ENCODE measurements at places on chromosomes 7 and 10. TPM values are rescaled to one million over a fixed set of nuclear protein-coding genes. Genes with fewer than 3 reads are reported as not detected.

FAM131B gene
- polyA plus RNA-seq, result 43.6 TPM

GDF10 gene
- not detected for polyA plus RNA-seq

- H3K27ac ChIP-seq, result no peak overlapping the region
- no peak overlapping the region for H3K4me3 ChIP-seq
- no peak for DNase-seq
Observed at GRCh38 chr10:70007116-70007820, 45.4 kb upstream of the MACROH2A2 start.

DNA sequence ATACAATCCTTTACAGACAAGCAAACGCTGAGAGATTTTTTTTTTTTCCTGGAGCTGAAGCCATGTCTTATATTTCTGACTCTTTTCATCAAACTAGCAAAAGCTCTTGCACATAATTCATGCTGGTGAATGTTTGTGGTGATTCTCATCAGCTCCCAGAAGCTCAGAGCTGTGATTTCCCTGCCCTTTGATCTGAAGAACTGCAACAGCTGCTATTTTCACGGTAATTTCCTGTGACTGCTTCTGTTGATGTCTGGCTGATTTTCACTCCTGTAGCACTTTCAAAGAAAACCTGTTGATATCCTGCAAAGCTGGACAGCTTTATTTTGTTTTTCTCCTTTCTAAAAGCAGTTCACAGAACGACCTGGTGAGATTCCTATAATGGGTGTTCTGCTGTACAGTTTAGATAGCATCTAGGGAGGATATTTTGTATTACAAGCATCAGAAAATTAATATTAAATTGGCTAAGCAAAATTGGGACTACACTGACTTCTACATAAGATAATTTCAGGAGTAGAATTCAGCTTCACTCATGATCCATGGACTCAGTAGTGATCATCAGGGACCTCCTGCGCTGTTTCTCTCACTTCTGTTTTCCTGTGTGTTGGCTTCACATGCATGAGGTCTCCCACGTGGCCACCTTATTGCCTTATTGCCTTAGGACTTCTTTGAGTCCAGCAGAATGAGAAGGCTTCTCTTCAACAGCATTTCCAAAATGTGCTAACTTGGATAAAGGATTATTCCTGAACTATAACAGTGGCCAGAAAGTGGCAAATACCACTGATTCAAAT lies 1111.6 kb upstream of the SORCS1 start:
- H3K4me1 ChIP-seq, result no peaks in the 10 kb centered on the region
- no peak for DNase-seq
- H3K27me3 ChIP-seq, result no peaks in the 10 kb centered on the region
- no peak overlapping the region for H3K4me3 ChIP-seq

- H3K4me1 ChIP-seq, result no peaks in the 10 kb centered on the region
- H3K4me3 ChIP-seq, result no peak overlapping the region
- no peaks in the 10 kb centered on the region for H3K36me3 ChIP-seq
- no peaks in the 10 kb centered on the region for H3K27me3 ChIP-seq
Observed at GRCh38 chr10:131203456-131204357, 107.8 kb downstream of the TCERG1L start.

OR2A5 gene
- polyA plus RNA-seq, result not detected

DNA sequence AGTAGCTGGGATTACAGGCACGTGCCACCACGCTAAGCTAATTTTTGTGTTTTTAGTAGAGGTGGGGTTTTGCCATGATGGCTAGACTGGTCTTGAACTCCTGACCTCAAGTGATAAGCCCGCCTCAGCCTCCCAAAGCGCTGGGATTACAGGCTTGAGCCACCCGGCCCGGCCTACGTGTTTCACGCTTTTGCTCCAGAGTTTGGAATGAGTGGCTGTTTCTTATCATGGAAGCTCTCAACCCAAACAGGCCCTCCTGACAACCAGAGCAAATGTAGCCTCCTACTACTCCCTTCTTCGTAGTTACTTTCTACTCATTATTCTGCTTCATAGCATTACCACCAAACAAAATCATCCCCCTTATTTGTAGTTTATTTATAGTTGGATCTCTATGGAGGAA lies 26.8 kb upstream of the CASD1 start:
- peaks cover 6% of the 10 kb centered on the region for H3K27me3 ChIP-seq
- no peak for DNase-seq
- H3K36me3 ChIP-seq, result no peaks in the 10 kb centered on the region
- H3K4me1 ChIP-seq, result no peaks in the 10 kb centered on the region

DNA sequence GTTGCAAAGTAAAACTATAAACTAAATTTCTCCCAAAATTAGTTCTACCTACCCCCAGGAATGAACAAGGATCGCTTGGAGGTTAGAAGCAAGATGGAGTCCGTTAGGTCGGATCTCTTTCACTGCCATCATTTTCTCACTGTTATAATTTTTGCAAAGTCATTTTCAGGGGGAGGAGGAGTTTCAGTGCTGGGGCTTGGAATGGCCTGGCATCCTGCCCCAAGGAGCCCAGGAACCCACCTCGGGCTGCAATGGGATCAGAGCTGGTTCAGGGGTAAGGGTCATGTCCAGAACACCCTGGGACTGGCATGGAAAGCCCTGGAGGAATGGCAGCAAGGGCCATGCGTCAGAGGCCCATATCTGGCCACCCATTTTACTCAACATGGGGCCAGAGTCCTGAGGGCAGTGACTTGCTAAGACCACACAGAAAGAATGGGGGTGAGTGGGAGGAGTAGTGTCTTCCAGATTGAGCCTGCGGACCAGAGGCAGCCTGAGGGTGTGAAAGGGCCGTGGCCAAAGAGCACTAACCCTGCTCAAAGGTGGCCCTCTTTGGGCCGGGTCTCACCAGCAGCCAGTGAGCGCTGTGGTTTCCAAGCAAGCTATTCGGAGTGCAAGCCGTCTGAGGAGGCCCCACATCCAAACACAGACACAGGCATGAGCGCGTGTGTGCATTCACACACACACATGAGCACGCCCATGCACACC lies 31.8 kb downstream of the GPRIN2 start:
- DNase-seq, result peak; percentile 46
- H3K4me1 ChIP-seq, result peaks cover 22% of the 10 kb centered on the region
- H3K36me3 ChIP-seq, result no peaks in the 10 kb centered on the region
- no peaks in the 10 kb centered on the region for H3K27me3 ChIP-seq

GRCh38 chr10:112421731-112422130 lies 25.0 kb downstream of the ZDHHC6 start:
- DNase-seq, result no peak
- H3K27me3 ChIP-seq, result no peaks in the 10 kb centered on the region
- no peaks in the 10 kb centered on the region for H3K36me3 ChIP-seq
- H3K4me3 ChIP-seq, result no peak overlapping the region
- no peak overlapping the region for H3K27ac ChIP-seq

GRCh38 chr7:80967071-80967916 lies 48.4 kb upstream of the SEMA3C start:
- no peaks in the 10 kb centered on the region for H3K4me1 ChIP-seq
- H3K27me3 ChIP-seq, result no peaks in the 10 kb centered on the region
- no peaks in the 10 kb centered on the region for H3K36me3 ChIP-seq
- DNase-seq, result no peak

- H3K27me3 ChIP-seq, result no peaks in the 10 kb centered on the region
- DNase-seq, result no peak
- no peak overlapping the region for H3K4me3 ChIP-seq
- H3K4me1 ChIP-seq, result no peaks in the 10 kb centered on the region
- no peaks in the 10 kb centered on the region for H3K36me3 ChIP-seq
- no peak overlapping the region for H3K27ac ChIP-seq
Observed at GRCh38 chr7:153682628-153683027, 369.6 kb upstream of the DPP6 start.

GRCh38 chr10:4131407-4132215 lies 346.6 kb upstream of the KLF6 start:
- peak overlapping the region; percentile 24 for H3K4me3 ChIP-seq
- no peaks in the 10 kb centered on the region for H3K36me3 ChIP-seq
- H3K27ac ChIP-seq, result peak overlapping the region; percentile 96

DNA sequence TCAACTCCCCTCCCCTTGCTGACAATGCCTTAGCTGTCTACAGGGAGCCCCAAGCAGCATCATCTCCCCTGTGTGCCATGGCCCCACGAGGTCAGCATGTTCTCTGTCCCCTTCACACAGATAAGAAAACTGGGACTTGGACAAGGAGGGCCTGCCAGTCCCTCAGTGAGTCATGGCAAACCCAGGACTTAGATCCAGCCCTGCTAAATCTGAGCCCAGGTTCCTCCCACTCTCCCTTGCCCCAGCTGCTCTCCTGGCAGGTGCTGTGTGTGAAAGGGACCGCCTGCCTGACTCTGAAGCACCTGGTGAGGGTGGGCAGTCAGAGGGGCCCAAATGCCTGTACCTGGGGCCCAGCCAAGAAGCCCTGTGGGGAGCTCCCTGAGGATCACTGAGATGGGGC lies 7.4 kb downstream of the CRHR2 start:
- no peak overlapping the region for H3K27ac ChIP-seq
- no peak overlapping the region for H3K4me3 ChIP-seq
- H3K27me3 ChIP-seq, result peaks cover 24% of the 10 kb centered on the region

DNA sequence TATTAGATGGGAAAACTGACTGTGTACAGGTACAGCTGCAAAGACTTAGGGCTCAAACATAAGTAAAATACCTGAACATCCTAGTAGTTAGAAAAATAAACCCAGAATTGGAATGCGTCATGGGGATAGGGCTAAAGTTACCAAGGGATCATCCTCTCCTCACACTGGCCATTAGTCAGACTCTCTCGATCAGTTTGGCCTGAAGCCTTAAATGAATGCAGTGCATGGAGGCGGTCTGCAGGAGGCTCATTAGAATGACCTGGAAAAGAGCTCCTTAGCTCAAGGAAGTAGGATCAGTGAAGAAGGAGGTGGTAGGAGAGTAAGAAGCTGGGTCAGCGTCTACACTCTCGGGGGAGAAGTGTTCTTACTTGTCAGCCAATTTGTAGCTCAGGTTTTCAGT lies 35.3 kb downstream of the DENND2A start:
- peaks cover 11% of the 10 kb centered on the region for H3K4me1 ChIP-seq
- H3K4me3 ChIP-seq, result no peak overlapping the region
- DNase-seq, result no peak
- H3K36me3 ChIP-seq, result no peaks in the 10 kb centered on the region
- H3K27ac ChIP-seq, result no peak overlapping the region
- no peaks in the 10 kb centered on the region for H3K27me3 ChIP-seq

GRCh38 chr10:63720676-63721075 lies 199.5 kb downstream of the REEP3 start:
- H3K27me3 ChIP-seq, result no peaks in the 10 kb centered on the region
- no peak overlapping the region for H3K4me3 ChIP-seq
- H3K36me3 ChIP-seq, result no peaks in the 10 kb centered on the region
- peak overlapping the region; percentile 24 for H3K27ac ChIP-seq
- no peak for DNase-seq
- H3K4me1 ChIP-seq, result peaks cover 56% of the 10 kb centered on the region

- no peaks in the 10 kb centered on the region for H3K4me1 ChIP-seq
- DNase-seq, result peak; percentile 39
- no peak overlapping the region for H3K27ac ChIP-seq
- H3K4me3 ChIP-seq, result no peak overlapping the region
Observed at GRCh38 chr10:21675157-21675796, 141.2 kb downstream of the MLLT10 start.

GRCh38 chr10:131003455-131003854 lies 308.1 kb downstream of the TCERG1L start:
- no peaks in the 10 kb centered on the region for H3K36me3 ChIP-seq
- H3K4me3 ChIP-seq, result no peak overlapping the region
- no peaks in the 10 kb centered on the region for H3K4me1 ChIP-seq

DNA sequence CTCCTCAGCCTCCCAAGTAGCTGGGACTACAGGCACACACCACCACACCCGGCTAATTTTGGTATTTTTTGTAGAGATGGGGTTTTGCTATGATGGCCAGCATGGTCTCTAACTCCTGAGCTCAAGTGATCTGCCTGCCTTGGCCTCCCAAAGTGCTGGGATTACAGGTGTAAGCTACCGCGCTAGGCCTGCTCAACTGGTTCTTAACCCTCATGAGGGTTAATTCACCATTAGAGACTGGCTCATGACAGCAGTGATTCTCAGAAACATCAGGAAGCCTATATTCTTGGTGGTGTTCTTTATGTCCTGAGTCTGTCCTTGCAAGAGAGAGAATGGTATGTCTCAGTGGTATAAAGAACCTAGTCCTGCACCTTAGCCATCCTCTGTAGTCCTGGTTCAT lies 10.4 kb upstream of the NT5C2 start:
- no peaks in the 10 kb centered on the region for H3K27me3 ChIP-seq
- no peak overlapping the region for H3K4me3 ChIP-seq
- DNase-seq, result no peak

CDHR1 gene
- polyA plus RNA-seq, result 0.02 TPM

DNA sequence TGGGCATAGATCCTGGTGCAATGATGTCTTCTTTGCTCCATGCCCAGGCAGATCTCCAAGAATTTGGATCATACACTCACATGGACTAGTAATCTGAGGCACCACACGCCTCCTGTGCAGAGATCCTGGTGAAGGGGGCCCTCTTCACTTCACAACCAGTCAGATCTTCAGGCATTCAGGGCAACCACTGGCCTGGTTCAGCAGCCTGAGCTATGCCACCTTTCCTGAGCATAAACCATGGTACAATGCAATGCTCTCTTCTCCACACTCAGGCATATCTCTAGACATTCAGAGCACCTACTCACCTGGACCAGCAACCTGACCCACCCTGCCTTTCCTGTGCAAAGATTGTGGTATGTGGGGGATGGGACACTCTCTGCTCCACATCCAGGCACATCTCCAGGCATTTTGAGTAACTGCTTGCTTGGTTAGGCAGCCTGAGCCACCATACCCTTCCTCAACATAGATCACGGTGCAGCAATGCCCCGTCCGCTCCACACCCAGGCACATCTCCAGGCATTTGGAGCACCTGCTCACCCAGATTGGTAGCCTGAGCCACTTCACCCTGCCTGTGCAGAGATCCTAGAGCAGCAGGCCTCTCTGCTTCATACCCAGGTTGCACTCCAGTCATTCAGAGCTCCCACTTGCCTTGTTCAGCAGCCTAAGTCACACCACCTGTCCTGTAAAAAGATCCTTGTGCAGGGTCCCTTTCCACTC lies 532.2 kb upstream of the STEAP1 start:
- no peaks in the 10 kb centered on the region for H3K4me1 ChIP-seq
- H3K4me3 ChIP-seq, result no peak overlapping the region
- H3K36me3 ChIP-seq, result no peaks in the 10 kb centered on the region
- peaks cover 8% of the 10 kb centered on the region for H3K27me3 ChIP-seq

DNA sequence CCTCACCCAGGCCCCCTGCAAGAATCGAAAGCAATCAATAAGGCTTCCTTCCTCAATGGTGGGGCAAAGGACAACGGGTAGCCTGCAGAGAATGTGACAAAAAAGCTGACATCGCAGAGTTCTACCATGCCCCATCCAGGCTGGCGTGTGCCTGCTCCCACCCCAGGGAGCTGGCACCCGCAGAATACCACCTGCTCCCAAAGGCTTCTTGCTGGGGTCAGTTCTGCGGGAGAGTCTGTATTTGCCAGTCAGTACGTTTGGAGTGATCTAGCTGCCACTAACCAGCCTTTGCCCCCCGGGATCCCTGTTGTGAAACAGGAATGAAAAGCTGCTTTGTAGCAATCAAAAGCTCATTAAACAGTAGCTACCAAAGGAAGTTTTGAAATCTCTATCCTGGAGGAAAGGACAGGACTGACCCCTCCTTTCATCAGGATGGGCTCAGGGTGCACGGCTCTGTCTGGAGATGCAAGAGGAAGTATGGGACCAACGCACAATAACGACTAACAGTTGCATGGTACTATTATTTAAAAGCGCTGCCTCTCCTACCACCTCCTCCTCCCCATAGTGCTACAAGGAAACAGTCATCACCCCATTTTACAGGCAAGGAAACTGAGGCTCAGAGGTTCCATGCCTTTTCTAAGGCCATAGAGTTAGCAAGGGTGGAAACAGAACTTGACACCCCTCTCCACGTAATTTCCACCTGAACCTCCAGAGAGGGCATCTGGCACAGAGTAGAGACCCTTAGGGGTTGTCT lies 67.0 kb downstream of the FGFR2 start:
- DNase-seq, result no peak
- no peaks in the 10 kb centered on the region for H3K27me3 ChIP-seq
- no peaks in the 10 kb centered on the region for H3K36me3 ChIP-seq

- H3K27ac ChIP-seq, result no peak overlapping the region
- H3K27me3 ChIP-seq, result no peaks in the 10 kb centered on the region
- H3K4me3 ChIP-seq, result no peak overlapping the region
Observed at GRCh38 chr10:2145926-2146478, 408.7 kb upstream of the ADARB2 start.

Data from SK-N-SH (cell line).